ENCODE measurements at places on chromosomes 5 and 9. TPM values are rescaled to one million over a fixed set of nuclear protein-coding genes. Genes with fewer than 3 reads are reported as not detected.
A peak's percentile ranks its signal among the peaks of the same experiment; 100 is the strongest.

Gene RLN2
- total RNA-seq: not detected

DNA sequence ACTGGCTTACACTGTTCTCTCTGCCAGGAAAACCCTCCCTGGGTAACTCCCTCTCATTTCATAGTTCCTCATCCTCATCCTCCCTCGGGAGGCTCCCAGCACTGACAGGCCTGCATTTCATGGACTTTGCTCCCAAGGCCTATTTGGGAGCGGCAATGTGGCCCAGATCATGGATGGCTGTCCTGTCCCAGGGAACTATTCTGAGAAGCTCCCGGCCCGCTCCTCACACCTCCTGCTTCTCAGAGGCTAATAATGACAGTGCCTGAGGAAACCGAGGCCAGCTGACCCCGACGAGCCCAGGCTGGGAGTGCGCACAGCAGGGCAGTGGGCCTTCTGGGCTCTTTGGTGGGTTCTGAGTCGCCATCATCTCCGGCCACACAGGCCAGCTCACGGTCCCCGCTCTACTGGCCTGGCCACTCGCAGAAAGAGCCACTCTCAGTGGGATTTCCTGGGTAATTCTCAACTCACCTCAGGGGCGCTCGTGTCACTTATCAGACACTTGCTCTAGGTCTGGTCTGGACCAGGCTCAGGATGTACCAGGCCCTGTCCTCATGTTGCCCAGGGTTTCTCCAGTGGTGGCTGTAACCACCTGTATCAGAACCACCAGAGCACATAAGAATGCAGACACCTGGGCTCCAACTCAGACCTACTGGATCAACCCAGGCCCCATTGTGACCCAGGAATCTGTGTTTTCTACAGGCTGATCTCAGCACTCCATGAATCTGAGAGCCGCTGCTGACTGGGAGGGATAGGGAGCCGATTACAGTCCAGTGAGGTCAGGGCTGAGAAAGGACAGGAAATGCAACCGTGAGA is 2.0 kb upstream of the DOLPP1 start:
- H3K4me3 ChIP-seq: peak overlapping the region; percentile 52
- H3K4me1 ChIP-seq: peaks cover 15% of the 10 kb centered on the region
- no peaks in the 10 kb centered on the region for H3K36me3 ChIP-seq
- DNase-seq: no peak
- H3K27ac ChIP-seq: no peak overlapping the region

- H3K4me3 ChIP-seq: no peak overlapping the region
- H3K27me3 ChIP-seq: no peaks in the 10 kb centered on the region
- H3K36me3 ChIP-seq: no peaks in the 10 kb centered on the region
- no peak overlapping the region for H3K27ac ChIP-seq
- no peak for DNase-seq
Measured at GRCh38 chr9:134556531-134557068, 85.0 kb upstream of the COL5A1 start.

DNA sequence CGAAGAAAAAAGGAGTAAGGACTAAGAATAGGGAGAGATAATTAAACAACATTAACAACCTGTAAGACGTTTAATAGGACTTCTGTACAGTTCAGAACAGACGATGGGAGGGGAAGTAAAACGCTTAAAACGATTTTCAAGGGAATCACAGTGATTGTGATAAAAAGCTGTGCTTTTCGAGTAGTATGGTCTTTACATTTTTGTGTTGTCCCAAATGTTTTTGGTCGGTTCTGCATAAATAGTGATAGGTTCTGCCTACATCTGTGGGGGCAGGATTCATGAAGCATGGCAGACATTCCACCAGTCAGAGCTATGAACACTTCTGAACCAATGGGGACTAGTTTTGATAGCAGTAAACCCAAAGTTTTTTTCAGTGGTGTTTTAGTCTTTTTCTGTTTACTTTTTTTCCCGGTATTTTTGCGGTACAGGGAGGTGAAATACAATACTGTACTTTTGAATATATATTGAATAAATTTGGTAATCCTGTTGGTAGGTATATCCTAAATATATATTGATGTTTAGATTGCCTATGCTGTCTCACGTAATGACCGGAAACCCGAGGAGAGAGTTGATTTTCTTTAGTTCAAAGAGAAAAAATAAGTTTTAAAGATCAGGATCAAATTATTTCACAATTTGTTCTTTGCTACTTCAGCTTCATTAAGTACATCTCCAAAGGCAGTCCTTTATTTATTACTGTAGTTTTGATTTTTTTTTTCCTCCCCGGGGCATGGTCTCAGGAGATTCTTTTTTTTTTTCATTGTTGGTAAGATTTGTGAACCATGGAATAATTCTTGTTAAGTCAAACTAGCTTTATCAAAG is 1.3 kb downstream of the ERBIN start:
- peak overlapping the region; percentile 95 for H3K27ac ChIP-seq
- no peaks in the 10 kb centered on the region for H3K27me3 ChIP-seq
- H3K36me3 ChIP-seq: peaks cover 4% of the 10 kb centered on the region

DNA sequence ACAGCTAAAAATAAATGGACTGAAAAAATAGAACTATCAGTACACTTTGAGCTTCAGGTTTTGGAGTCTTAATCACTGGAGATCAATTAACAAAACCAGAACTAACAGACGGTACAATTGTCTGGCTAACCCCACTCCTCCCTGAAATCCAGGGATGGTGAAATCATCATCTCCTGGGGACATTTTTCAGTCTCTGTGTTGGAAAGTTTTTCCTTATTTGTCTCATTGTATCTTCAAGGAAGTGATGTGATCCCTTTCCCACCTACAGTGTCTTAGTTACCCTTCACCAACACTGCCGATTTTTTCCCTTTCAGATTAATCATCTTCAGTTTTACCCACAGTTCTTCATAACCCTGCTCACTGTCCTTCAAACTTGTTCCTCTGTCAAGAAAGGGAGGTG is 81.9 kb downstream of the MAP1B start:
- H3K4me3 ChIP-seq: no peak overlapping the region
- peaks cover 5% of the 10 kb centered on the region for H3K4me1 ChIP-seq
- H3K27me3 ChIP-seq: no peaks in the 10 kb centered on the region
- H3K27ac ChIP-seq: peak overlapping the region; percentile 21

Gene SPATA31A1
- not detected for total RNA-seq

Gene SOWAHA
- total RNA-seq: not detected

DNA sequence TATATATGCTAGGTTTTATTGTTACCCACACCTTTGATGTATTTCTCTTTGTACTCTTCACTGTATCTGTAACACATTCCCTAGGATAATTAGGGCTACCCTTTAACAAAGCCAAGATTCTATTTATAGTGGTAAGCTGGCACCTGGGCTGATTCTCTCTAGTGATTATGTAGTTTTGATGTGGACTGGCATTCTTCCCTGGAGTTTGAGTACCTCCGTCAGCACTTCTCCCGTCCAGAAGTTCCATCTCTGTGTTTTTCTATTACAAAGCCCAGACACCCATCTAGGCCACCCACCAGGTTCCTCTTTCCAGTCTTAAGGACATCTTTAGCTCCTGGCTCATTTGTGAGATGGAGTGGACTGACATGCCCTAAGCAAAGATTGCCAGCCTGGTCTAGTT is 55.9 kb upstream of the CDKN2B start:
- peaks cover 1% of the 10 kb centered on the region for H3K4me1 ChIP-seq
- no peaks in the 10 kb centered on the region for H3K27me3 ChIP-seq
- no peak overlapping the region for H3K4me3 ChIP-seq
- no peak overlapping the region for H3K27ac ChIP-seq
- peaks cover 1% of the 10 kb centered on the region for H3K36me3 ChIP-seq

DNA sequence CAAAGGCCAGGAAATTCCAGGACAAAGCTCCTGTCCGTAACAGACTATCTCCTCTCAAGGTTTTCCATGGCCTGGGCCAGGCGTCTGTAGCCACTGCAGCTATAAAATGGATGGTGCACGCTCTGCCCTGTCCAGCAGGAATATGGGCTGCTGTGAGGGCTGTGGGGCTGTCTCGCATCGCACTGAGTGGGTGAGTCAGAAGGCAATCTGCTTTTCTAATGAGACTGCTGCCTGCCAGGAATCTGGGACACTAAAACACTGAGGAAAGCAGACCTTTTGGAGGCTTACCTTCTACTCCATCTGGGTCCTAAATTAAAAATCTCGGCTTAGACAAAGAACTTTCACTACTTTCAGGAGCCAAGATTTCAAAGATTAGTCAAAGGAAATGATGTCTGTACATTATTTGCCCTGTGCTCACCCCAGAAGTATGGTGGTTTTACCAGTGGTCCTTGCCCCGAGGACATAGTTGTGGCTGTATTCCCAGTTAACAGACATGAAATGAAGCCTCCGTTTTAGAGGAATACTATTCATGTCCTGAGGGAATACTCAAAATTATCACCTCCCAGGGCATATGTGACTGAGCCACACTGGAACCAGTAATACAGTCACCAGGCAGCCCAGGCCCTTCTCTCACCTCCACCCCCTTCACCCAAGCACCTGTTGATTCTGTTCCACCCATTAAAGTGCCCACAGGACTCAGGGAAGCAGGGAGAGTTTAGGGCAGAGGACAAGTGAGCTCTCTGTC is 56.4 kb downstream of the PFDN1 start:
- peak overlapping the region; percentile 74 for H3K27ac ChIP-seq
- H3K4me1 ChIP-seq: peaks cover 47% of the 10 kb centered on the region
- no peaks in the 10 kb centered on the region for H3K27me3 ChIP-seq
- no peak overlapping the region for H3K4me3 ChIP-seq

Gene FYB1
- not detected for total RNA-seq

DNA sequence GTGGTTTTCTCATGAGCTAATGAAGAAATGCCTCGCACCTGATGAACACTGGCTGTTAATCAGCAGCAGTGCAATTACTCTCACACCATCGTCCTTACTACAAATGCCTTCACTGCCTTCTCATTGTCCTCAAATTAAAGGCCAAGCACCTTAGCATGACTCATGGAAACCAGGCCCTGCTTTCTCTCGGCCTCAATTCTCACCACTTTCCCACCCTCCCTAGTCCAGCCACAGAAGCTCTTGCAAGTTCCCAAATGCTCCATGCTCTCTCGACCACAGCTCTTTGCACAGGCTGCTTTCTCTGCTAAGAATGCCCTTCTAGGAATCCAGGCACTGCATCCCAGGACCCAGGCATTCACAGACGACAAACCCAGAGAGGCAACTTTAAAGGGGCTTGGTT is 94.6 kb upstream of the KLF4 start:
- no peak overlapping the region for H3K27ac ChIP-seq
- H3K4me3 ChIP-seq: no peak overlapping the region
- no peaks in the 10 kb centered on the region for H3K36me3 ChIP-seq
- no peak for DNase-seq

Gene LCN1
- total RNA-seq: not detected

DNA sequence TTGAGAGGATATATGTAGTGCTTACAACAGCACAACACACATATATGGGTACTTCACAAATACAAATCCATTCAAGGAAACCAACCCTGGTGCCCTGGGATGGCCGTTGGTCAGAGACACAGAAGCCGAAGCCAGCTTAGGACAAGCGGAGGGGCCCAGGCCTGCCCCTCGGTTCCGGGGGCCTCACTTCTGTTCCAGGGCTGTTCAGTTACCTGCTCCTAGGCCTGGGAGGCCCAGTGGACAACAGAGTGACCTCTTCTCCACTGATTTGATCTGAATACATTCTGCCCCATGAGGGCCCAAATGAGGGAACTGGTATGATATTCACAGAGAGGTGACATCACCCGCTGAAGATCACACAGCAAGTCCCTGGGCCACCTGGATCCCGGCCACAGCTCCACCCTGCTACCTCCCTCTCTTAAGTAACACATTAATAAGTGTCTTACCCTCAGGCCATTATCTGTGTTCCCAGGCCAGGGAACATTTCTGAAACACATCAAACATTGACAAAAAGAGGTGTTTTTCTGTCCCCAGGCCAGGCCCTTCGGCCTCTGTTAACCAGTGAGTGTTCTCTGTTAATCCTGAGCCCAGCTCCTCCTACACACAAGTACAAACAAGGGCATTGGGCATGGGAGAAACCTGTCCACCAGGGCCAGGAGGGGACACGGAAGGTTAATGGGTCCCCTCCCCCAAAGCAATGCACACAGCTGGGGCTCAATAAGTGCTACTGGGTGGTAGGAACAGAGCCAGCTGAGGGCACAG is 4.5 kb upstream of the GRHPR start:
- no peak for DNase-seq
- H3K36me3 ChIP-seq: no peaks in the 10 kb centered on the region
- H3K27me3 ChIP-seq: no peaks in the 10 kb centered on the region
- no peak overlapping the region for H3K4me3 ChIP-seq
- H3K27ac ChIP-seq: no peak overlapping the region

- no peak for DNase-seq
- no peaks in the 10 kb centered on the region for H3K27me3 ChIP-seq
- peaks cover 36% of the 10 kb centered on the region for H3K4me1 ChIP-seq
- H3K27ac ChIP-seq: peak overlapping the region; percentile 53
- peaks cover 71% of the 10 kb centered on the region for H3K36me3 ChIP-seq
Measured at GRCh38 chr9:116320290-116320689, 166.7 kb downstream of the PAPPA start.

Gene FAM174A
- 16.0 TPM for total RNA-seq

- H3K27me3 ChIP-seq: peaks cover 6% of the 10 kb centered on the region
- H3K4me1 ChIP-seq: no peaks in the 10 kb centered on the region
- no peak overlapping the region for H3K4me3 ChIP-seq
- peaks cover 5% of the 10 kb centered on the region for H3K36me3 ChIP-seq
Measured at GRCh38 chr9:27483576-27483975, 40.5 kb upstream of the IFNK start.

- H3K36me3 ChIP-seq: no peaks in the 10 kb centered on the region
- H3K4me1 ChIP-seq: peaks cover 32% of the 10 kb centered on the region
- H3K27ac ChIP-seq: no peak overlapping the region
- H3K4me3 ChIP-seq: no peak overlapping the region
Measured at GRCh38 chr9:16136961-16137360, 584.1 kb downstream of the CCDC171 start.

DNA sequence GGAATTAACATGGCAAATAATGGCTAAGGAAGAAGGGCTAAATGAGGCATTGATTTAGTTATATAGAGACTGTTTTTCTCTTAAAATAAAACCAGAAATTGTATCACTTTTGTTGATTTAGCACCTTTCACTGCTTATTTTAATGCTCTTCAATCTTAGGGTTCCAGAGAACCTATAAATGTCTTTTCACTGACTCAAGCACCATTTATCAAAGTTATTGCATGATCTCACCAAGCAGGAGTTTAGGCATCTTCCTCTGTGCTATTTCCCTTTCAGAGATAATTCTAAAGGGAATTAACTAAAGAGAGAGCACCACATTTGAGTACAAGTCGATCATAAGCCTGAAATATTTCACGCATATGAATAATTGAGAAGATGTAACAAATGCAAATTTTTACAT is 357.1 kb downstream of the CDH18 start:
- no peak for DNase-seq
- H3K27ac ChIP-seq: no peak overlapping the region
- H3K4me3 ChIP-seq: no peak overlapping the region
- H3K4me1 ChIP-seq: no peaks in the 10 kb centered on the region
- no peaks in the 10 kb centered on the region for H3K36me3 ChIP-seq

GRCh38 chr9:95992536-95992935 is 117.0 kb downstream of the ERCC6L2 start:
- no peak overlapping the region for H3K4me3 ChIP-seq
- H3K27me3 ChIP-seq: no peaks in the 10 kb centered on the region
- H3K4me1 ChIP-seq: no peaks in the 10 kb centered on the region
- DNase-seq: no peak
- no peak overlapping the region for H3K27ac ChIP-seq
- H3K36me3 ChIP-seq: peaks cover 20% of the 10 kb centered on the region

Data from osteocyte (in vitro differentiated cells).